Activated CD8-positive, alpha-beta T cell treated with anti-CD3 and anti-CD28 coated beads for 36 hours (primary cell): ENCODE measurements at places on chromosomes 3 and 15.

- H3K27me3 ChIP-seq: peaks cover 6% of the 10 kb centered on the region
- H3K4me3 ChIP-seq: no peak overlapping the region
- H3K27ac ChIP-seq: no peak overlapping the region
- H3K4me1 ChIP-seq: no peaks in the 10 kb centered on the region
- DNase-seq: no peak
These were observed 71.6 kb upstream of the SYN2 start for GRCh38 chr3:11932636-11933035.

- no peaks in the 10 kb centered on the region for H3K4me1 ChIP-seq
- H3K27ac ChIP-seq: no peak overlapping the region
- no peaks in the 10 kb centered on the region for H3K27me3 ChIP-seq
- no peak for DNase-seq
- no peak overlapping the region for H3K4me3 ChIP-seq
These were observed 1078.5 kb downstream of the TUSC7 start for GRCh38 chr3:117788061-117788460.

GRCh38 chr3:52420388-52420787 lies 24.5 kb downstream of the SEMA3G start:
- H3K27ac ChIP-seq: no peak overlapping the region
- H3K4me3 ChIP-seq: no peak overlapping the region
- H3K4me1 ChIP-seq: peaks cover 9% of the 10 kb centered on the region

- H3K27me3 ChIP-seq: peaks cover 70% of the 10 kb centered on the region
- no peak overlapping the region for H3K27ac ChIP-seq
- DNase-seq: no peak
- H3K4me1 ChIP-seq: peaks cover 18% of the 10 kb centered on the region
- peaks cover 8% of the 10 kb centered on the region for H3K36me3 ChIP-seq
These were observed 18.6 kb downstream of the SOX2 start for GRCh38 chr3:181730316-181730715.

DNA sequence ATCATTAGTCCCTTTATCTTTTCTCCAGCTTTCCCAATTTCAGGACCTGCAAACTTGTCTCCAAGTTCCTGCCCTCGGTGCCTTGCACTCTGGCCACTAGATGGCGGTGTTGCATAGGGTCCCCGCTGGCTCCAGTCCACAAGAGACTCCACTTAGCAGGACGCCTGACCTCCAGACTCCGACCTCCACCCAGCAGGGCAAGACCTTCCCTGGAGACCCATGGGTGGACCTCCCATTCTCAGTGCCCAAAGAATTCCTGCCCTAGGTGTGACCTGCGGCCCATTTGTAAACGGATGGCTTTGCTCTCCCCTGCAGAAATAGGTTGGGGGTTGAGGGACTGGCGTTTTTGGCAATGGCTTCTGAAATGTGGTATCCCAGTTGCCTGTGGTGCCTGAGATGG lies 82.6 kb downstream of the LSM3 start:
- no peak overlapping the region for H3K27ac ChIP-seq
- no peaks in the 10 kb centered on the region for H3K36me3 ChIP-seq
- H3K4me1 ChIP-seq: no peaks in the 10 kb centered on the region
- H3K4me3 ChIP-seq: no peak overlapping the region
- DNase-seq: peak; percentile 81

GRCh38 chr3:31275038-31275572 lies 257.6 kb upstream of the STT3B start:
- no peak for DNase-seq
- no peak overlapping the region for H3K4me3 ChIP-seq
- H3K27me3 ChIP-seq: no peaks in the 10 kb centered on the region
- no peak overlapping the region for H3K27ac ChIP-seq
- H3K36me3 ChIP-seq: no peaks in the 10 kb centered on the region

GRCh38 chr15:68106656-68107055 lies 52.5 kb downstream of the PIAS1 start:
- peaks cover 31% of the 10 kb centered on the region for H3K36me3 ChIP-seq
- no peak overlapping the region for H3K27ac ChIP-seq
- peaks cover 45% of the 10 kb centered on the region for H3K4me1 ChIP-seq
- no peak for DNase-seq

DNA sequence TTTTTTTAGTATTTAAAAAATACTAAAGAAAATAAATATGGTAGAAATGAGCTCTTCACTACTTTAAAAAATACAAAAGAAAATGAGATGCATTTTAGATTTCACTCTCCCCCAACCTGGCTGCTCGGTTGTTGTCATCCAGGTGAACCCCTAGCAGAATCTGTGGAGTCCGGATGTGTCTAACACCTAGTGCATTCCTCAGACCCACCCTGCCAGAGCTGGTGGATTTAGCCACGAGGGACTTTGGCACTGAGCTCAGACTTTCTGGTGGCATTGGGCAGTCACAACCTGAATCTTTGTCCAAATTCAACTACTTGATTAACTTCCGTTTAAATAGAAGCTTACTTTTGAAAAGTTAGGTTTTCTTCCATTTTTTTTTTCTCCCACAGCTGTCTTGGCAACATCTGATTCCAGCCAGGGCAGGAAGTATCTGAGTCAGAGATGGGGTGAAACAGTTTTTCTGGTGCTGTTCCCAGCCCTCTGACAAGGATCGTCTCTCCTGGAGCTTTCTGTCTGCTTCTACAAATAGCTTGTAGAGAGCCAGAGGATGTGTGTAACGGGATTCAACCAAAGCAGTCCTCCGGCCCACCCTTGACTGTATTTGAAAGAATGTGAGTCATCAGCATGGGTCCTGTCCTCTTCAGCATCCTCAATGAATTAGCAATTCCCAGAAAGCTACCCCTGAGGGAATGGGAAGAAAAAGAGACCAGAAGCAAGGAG lies 301.8 kb upstream of the MCTP2 start:
- H3K4me1 ChIP-seq: peaks cover 4% of the 10 kb centered on the region
- DNase-seq: no peak
- no peak overlapping the region for H3K27ac ChIP-seq
- H3K4me3 ChIP-seq: no peak overlapping the region
- peaks cover 3% of the 10 kb centered on the region for H3K27me3 ChIP-seq

DNA sequence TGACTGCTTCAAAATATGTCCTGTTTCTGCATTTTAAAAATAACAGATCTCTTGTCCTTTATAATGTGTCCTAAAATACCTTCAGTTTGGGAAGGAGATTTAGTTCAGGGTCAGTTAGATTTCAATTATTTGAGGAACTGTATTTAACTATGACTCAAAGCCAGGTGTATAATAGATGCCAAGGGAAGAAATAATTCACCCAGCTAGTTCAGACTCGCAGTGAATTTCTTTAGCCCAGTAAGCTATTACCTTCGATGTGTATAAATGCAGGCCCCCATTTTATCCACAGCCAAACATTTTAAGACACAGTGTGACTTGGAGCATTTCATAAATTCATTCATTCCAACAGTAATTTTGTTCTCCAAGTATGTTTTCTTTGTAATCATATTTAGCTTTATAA lies 458.0 kb downstream of the ZNF385D start:
- no peak for DNase-seq
- H3K27ac ChIP-seq: no peak overlapping the region
- no peaks in the 10 kb centered on the region for H3K27me3 ChIP-seq
- no peaks in the 10 kb centered on the region for H3K36me3 ChIP-seq

DNA sequence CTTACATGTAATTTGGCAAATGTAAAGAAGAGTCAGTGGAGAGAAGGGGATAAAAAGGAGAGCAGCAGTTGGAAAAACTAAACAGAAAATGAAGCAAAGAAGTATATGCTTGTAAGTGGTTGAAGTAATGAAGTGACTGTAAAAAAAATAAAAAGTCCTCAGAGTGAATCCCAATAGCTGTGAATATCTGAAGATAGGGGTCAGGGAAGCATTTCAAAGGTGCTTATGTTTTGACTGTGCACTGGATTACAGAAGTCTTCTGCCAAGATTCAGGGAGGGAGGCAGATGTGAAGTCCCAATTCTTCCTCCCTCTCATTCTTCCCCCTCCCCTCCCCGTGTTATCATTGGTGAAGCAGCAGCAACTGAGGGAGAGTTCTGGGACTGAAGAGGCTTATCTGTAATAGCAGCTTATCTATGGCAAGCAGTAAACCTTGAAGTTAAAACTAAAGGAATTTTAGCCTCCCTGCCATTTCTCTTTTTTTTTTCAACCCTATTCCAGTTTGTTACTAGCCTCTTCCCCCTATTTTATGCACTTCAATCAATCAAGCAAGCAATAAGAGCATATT lies 597.9 kb downstream of the IGSF11 start:
- no peak overlapping the region for H3K27ac ChIP-seq
- DNase-seq: no peak
- no peaks in the 10 kb centered on the region for H3K4me1 ChIP-seq

- no peak for DNase-seq
- H3K4me1 ChIP-seq: peaks cover 42% of the 10 kb centered on the region
- H3K36me3 ChIP-seq: peaks cover 4% of the 10 kb centered on the region
These were observed 25.0 kb downstream of the SIDT1 start for GRCh38 chr3:113557374-113557773.

- no peak for DNase-seq
- peaks cover 16% of the 10 kb centered on the region for H3K36me3 ChIP-seq
- no peak overlapping the region for H3K4me3 ChIP-seq
- H3K27ac ChIP-seq: no peak overlapping the region
These were observed 122.0 kb downstream of the SLC25A26 start for GRCh38 chr3:66342717-66343356.

GRCh38 chr3:47491777-47492176 lies 16.0 kb upstream of the SCAP start:
- H3K4me1 ChIP-seq: no peaks in the 10 kb centered on the region
- H3K27me3 ChIP-seq: no peaks in the 10 kb centered on the region
- no peak for DNase-seq
- peaks cover 13% of the 10 kb centered on the region for H3K36me3 ChIP-seq
- no peak overlapping the region for H3K4me3 ChIP-seq
- no peak overlapping the region for H3K27ac ChIP-seq

DNA sequence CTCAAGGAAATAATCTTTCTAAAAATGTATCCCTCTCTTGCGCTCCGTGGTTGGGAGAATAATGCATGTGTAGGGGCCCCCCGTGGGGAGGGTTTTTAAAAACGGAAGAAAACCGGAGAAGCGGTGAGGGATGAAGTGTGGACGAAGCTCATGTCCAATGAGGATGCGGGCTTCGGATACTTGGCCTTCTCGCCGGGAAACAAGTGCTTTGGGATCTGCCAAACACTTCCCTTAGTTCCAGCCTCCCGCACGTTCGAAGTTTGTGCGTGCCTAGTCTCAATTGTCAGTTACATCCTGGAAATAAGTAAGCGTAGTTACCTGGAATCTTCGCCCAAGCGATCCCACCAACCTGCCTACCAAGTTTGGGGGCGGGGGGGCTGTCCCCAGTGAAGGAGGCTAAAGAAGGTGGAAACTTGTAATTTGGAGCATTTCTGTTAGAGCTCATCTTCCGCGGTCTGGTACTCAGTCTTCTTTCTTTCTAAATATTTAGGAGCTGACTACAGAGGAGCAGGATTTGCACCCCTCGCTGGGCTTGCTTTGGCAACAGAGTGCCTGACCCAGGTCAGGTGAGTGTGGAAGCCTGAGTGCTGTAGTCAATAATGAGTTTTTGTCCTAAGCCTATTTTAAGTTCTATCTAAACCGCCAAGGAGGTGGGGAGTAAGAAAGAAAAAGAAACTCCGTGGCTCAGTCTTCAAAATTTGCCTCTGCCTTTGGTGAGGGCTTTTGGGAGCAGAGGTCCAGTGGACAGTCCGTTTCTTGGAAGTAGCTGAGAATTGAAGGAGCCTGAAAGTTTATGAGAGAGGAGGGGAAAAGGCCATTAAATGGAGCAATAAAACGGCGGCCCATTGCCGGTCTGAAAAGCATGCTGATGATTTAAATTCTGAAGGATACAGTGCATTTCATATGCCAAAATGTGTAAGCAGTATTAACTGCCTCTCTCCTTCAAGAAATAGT lies 1.1 kb downstream of the ITPR1 start:
- H3K36me3 ChIP-seq: peaks cover 29% of the 10 kb centered on the region
- peak overlapping the region; percentile 81 for H3K4me3 ChIP-seq
- H3K27me3 ChIP-seq: peaks cover 4% of the 10 kb centered on the region
- H3K27ac ChIP-seq: peak overlapping the region; percentile 88
- H3K4me1 ChIP-seq: peaks cover 37% of the 10 kb centered on the region
- peak; percentile 56 for DNase-seq

DNA sequence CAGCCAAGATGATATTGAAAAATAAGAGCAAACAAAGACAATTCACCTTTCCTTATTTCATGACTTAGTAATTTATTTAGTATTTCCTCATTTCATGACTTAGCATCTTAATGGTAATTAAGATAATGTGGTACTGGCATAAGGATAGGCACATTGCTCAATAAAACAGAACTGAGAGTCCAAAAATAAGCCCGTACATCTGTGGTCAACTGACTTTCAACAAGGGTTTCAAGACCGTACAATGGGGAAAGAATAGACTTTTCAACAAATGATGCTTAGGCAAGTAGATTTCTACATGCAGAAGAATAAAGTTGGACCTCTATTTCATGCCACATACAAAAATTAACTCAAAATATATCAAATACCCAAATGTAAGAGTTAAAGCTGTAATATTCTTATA lies 603 bp upstream of the PYDC2 start:
- no peak overlapping the region for H3K27ac ChIP-seq
- no peaks in the 10 kb centered on the region for H3K36me3 ChIP-seq
- H3K27me3 ChIP-seq: no peaks in the 10 kb centered on the region
